ENCODE measurements at places on chromosomes 13 and 19.

DNA sequence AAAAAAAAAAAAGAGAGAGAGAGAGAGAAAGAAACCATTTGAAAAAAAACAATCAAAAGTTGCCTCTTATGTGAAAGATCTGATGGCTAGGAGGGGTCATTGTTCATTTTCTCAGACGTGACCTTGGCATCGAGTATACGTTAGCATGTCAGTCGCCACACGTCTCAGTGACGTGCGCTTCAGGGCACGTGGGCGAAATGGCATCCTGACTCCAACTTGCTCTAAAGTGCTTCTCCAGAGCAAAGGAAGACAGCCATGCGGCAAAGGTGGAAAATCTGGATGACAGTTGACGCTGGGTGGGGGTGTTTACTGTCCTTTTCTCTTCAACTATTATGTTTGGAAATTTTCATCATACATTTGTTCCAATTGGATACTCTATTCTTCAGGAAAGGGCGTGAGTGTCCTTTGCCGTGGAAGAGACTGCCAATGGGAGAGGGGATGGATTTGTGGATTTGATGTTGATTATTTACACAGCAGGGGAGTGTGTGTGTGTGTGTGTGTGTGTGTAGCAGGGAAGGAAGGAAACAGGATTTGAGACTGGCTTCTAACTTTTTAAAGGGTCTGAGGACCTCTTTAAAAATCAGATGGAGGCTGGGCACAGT lies 25.0 kb downstream of the KLF2 start:
- DNase-seq = no peak

DNA sequence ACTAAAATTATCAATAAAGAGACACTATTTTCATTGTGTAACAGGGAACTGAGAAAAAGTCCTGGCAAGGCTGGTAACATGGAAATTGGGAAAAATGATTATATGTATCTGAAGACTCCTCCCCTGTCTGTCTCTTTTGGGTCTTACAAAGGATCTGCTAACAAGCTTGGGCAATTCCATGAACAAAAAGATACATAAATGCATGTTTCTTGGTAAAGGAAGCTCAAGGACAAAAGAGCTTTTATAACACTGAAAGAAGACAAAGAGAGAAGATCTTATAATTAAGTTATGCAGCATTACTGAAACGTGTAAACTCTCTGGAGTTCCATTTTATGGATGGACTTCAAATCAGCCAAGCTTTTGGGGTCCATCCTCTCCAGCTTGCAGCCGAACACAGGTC lies 29.2 kb downstream of the EFNB2 start:
- DNase-seq = no peak

- DNase-seq = no peak
Observed at GRCh38 chr13:51251480-51251879, 29.3 kb downstream of the FAM124A start.

DNA sequence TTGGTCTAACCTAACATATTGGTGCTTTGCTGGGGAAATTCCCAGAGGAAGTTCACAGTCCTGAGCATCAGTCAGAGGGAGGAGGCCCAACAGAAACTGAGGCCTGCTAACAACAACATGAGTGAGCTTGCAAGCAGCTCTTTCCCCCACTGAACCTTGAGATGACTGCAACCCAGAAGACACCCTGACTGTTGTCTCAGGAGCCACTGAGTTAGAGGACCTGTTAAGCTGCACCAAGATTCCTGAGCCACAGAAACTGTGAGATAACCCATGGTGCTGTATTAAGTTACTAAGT lies 193.2 kb upstream of the UBL3 start:
- no peak for DNase-seq

GRCh38 chr13:41700790-41701310 lies 243.5 kb downstream of the RGCC start:
- no peak for DNase-seq

GRCh38 chr19:17458970-17459369 lies 1.8 kb downstream of the NXNL1 start:
- DNase-seq = no peak

Data from amygdala (tissue), 56 donors.